ENCODE measurements at places on chromosomes 7 and 10.

DNA sequence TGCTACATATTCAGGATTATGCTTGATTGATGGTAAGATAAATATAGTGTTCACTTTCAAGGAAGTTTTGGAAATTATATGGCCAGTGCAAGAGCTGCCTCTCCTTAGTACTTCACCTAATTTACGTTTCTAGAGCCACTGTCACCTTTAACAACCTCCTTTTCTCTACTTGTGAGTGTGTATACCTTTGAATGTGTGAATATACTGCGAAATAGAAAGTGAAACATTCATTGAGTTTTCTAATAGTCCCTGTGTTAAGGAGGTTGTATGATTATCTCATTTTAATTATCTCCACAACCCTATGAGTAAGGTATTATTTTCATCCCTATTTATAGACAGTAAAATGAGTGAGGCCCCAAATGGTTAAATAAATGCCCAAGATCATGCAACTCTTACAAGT, 1050.5 kb downstream of the XPNPEP1 start:
- DNase-seq: no peak

DNA sequence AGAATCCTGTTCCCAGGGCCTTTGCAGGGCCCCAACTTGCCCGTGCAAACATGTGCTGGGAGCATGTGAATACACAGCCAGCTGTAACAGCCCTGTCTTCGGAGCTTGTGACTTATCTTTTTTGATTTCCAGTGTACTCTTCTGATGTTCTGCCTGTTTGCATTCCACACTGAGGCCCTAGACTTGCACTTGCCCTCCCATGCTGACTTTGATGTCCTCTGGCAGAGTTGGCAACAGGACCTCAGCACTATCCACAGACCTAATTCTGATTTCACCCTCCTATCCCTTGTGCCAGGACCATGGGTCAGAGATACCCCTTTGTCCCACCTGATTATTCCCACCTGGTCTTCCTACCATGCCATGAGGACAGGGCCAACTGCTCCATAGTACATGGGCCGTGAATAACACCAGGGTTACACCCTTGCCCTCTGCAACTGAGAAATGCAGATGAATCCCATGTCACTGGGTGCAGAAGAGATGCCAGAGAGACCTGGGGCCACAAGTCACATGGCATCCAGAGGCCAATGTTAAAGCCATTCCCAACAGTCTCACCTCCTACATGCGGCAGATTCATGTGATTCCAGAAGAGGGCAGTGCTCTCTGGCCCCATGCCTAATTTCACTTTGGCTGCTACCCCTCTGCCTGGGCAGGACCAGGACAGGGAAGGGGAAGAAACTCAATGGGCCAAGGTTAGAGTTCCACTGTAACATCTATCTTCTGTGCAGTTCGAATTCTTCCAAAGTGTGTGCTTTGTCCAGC, 43.0 kb downstream of the SCRN1 start:
- no peak for DNase-seq

DNA sequence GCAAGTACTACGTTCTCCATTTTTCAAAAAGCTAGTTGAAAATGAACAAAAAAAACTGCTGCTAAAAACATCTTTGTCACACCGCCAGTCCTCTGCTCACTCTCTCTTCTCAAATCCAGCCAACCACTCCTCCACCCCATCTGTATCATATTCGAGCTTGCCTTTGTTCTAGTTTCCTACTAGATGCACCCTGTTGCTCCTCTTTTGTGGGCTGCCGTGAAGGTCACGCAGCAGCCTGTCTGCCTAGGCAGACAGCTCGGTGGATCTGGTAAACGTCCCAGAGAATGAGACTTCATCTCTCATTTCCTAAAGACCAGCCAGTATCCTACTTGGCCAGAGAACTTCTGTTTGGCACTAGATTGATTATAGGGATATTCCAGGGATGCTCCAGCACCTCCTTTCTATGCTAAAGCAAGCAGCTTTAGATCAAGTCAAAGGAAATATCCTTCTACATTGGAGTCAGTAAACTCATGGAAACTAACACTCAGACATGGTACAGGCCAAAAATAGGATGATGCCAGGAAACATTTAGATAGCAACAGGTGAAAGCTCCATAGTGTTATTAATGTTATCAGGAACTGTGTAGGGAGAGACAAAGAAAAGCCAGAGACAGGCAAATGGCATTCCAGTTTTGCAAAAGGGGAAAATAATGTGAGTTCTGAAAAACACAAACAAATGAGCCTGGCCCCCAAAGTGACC, 8.7 kb upstream of the PLXNA4 start:
- no peak for DNase-seq

DNA sequence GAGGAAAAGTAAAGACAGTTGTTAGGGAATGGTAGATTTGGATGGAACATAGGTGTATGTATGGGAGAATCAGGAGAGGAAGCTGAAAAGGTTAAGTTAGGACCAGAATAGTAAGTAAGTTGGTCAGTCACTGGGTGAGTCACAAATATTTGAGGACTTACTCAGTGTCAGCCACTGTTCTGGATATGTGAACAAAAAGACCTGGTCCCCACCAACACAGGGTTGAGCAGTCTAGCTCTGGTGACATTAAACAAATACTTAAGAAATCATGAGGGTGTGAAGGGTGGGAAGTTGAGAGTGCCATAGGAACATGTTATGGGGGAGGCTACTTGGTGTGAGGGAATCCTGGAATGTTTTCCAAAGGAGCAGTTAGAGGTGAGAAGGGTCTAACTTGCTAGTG, 246.9 kb downstream of the PTEN start:
- no peak for DNase-seq

DNA sequence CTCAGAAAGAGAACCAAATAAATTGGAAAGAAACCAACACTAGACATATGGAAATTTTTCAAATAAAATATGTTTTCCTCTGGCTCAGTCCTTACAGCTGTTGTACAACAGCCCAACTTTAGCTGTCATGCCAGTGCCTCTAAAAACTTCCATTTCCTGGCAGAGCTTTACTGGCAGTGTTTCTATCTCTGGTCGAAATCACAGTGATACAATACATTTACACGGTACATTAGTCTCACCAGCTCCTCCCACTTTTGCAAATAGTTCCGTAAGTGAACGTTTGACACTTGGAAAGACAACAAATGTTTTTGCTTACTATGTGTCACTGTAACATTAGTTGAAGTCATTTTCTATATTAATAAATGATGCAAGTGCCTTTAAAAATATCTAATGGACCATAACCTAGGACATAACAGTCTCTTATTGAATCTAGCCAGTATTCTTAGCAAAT, 29.8 kb downstream of the BCAP29 start:
- DNase-seq: no peak

GRCh38 chr10:65710306-65710705, 1215.5 kb upstream of the LRRTM3 start:
- no peak for DNase-seq

Measured in activated CD4-positive, alpha-beta T cell treated with anti-CD3 and anti-CD28 coated beads for 48 hours (primary cell).